NB4 (cell line): ENCODE measurements at places on chromosomes 2 and 18.

DNA sequence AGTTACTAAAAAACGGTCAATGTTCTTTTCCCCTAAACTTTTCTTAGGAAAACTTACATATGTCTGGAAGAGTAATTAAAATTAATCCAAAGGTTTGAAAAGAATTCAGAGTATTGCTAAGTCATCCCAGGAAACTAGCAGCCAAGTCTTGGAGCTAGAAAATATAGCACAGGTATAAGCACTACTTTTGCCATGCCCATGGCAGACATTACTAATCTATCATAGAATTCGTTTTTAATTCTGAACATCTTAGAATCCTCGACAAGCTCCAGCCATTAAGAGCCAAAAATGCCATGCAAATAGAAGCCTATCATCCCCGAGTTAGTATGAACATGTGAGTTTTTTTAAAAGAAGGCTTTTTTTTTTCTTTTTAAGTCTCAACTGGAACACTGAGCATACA is 395.0 kb downstream of the ZEB2 start:
- DNase-seq: no peak

DNA sequence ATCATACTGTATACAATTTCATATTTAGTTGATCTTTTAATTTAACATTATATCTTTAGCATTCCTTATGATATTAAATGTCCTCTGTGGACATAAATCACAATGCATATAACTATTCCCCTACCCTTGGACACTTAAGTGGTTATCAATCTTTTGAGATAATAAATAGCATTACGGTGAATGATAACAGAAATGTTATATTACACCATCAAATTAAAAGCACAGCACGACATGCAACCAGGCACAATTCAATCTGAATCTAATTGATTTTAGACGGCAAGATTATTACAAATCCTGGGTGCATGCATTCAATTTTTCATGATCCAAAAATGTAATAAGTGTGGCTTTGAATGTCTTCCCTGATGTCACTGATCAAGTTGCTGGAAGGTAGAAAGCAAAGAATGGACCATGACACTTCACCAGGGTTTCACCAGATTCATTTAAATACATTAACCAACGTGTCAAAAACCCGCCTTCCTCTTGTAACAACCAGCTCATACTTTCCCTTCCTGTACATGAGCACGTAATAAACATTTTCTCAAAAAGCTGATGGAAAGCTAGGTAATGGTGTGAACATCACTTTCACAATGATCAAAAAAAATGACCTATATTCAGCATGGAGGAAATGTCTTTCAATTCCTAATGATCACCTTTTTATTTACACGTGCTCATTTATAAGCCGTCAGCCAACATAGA is 513.7 kb upstream of the ID2 start:
- no peak for DNase-seq

DNA sequence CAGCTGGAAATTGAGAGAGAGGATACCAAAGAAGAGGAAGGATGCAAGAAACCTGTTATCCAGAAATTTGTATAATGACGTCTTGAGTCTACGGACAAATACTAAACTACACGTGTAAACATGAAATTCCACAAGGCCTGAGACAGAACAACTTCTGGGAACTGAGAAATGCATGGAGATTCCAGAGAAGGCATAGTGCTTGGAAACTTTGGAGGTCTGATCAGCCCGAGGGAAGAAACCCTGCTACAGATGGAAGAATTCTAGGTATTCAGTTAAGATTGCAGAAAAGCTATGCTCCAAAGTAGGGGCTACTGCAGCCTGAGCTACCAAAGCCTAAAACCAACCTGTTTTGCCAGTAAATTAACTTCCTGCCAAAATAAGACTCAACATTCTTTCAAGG is 120.4 kb downstream of the PDCL3 start:
- DNase-seq: no peak

DNA sequence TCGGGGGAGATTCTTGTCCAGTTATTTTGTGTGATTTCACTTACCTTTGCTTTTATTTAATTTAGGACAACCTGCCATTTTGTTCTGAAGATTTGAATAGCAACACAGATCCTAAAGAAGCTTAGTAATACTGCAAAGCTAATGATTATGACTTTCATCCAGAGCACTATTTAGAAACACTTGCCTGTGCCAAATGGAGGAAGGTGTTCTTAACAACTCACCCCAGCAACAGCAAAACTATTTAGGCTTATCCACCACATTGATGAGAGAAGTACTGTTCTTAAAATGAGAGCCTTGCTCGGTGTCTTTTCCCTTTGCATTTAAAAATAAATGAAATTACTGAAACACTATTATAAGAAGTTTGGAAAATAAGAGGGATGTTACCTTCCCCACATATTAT is 59.7 kb downstream of the RHBDD1 start:
- no peak for DNase-seq

- DNase-seq: no peak
These were observed 254.6 kb downstream of the CDH20 start for GRCh38 chr18:61587865-61588264.

DNA sequence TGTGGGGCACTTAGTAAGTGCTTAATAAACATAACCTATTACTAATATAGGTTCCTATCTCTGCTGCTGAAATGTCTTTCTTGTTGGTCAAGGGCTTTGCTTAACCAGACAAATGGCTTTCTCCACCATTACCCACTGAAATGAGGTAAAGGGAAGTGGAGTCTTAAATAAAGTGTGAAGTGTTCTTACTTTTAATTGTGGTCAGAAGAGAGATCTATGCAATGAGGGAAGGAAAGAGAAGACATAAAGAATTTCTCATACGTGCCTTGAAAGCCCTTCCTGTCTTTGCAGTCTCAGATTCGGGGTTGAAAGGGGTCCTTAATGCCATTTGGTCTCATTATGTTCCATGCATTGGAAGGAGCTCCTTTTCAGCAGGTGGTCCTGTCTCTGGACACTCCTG is 6.9 kb upstream of the CXCR4 start:
- peak; percentile 42 for DNase-seq

DNA sequence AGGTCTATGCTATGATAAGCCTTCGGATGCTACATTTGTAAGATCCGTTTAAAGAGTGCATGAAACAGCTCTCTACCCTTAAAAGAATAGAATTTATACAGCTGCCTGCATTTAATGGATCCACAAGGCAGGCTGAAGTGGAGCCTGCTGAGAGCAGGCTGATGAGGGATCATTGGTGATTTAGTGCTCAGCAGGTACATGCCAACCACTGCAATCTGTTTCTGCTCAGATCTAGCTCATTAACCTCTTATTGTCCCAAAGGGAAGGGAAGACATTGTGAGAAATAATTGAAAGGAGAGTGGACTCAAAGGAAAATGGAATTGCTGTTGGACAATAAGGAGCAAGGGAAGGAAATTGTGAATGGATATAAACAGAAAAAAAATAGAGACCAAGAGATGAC is 822.6 kb downstream of the TRIB2 start:
- no peak for DNase-seq

DNA sequence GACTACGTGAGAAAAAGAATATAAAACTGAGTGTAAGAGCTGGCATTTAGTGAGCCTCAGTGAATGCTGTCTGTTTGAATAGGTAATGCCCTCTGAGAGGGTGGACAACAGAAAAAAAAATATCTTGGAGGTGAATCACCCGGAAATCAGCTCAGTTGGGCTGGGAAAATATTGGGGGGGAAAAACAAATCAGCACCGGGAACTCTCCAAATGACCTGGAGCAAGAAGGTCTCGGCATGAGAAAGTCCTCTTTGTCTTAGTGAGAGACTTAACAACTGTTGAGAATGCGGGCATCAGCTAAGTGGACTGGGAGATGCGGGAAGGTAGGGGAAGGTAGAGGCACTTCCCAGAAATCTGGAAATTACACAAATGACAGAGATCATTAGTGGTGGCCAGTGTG is 109.4 kb upstream of the POU3F3 start:
- DNase-seq: no peak

GRCh38 chr2:221818616-221819320 is 246.7 kb upstream of the EPHA4 start:
- DNase-seq: no peak

- no peak for DNase-seq
These were observed 456 bp downstream of the LRP1B start for GRCh38 chr2:142130111-142131009.

- peak; percentile 4 for DNase-seq
These were observed 566.8 kb upstream of the ZNF804A start for GRCh38 chr2:184031402-184032147.

GRCh38 chr2:150811259-150811855 is 323.9 kb upstream of the RND3 start:
- DNase-seq: no peak

- no peak for DNase-seq
These were observed 352.6 kb downstream of the TNS1 start for GRCh38 chr2:217650229-217650628.

DNA sequence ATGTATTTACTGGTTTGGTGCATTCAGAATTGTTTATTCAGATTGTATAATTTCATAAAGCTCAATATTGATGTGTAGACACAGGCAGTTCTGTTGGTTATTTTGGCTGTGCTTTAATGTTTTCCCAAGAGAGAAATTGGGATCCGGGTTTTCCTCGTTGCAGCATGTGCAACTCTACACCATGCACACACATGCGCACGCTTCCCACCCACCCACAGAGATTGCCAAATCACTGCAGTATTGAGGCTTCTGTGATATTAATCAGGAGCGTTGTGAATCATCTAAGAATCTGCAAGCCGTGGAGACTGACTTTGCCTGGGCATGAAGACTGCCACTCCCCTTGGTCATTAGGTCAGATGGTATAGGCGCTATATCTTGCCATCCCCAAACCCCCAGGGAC is 571.5 kb downstream of the SLC4A3 start:
- DNase-seq: no peak

GRCh38 chr2:132977812-132978529 is 308.0 kb upstream of the LYPD1 start:
- DNase-seq: no peak

DNA sequence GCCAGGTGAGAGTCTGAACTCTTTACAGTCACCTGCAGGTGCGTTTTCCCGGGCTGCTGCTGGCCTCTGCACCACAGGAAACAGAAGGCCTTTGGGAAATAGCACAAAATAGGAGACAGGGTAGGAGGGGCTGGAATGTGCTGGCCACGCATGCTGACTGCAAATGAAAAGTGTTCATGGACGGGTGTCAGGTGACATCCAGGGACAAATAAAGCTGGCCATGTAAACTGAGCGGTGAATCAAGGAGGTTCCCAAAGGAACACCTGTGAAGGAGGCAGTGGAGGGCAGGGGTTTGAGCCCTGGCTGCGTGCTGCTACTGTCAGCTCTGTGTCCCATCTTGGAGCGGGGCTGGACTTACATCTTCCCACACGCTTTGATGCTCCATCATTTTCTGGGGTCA is 42.4 kb upstream of the GBX2 start:
- no peak for DNase-seq

DNA sequence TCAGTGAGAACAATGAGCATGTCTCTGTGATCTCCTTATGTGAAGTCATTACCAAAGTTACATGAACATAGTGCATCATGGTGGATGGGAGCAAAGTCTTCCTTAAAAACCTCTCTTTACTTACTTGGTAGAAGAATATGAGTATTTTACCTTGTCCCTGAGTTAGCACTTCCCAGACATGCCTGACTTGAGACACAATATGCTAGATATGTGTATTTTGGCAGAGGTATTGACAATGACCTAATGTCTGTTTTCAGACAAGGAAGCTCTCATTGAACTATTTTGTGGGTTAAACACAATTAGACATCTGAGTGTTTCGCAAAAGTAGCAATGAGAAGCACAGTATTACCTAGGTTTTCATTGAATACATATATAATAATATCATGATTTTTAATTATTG is 99.1 kb upstream of the MC4R start:
- no peak for DNase-seq

GRCh38 chr2:9416962-9417316 is 6.4 kb downstream of the ITGB1BP1 start:
- DNase-seq: no peak

- peak; percentile 21 for DNase-seq
These were observed 66.0 kb upstream of the ST3GAL5 start for GRCh38 chr2:85954590-85955458.

- peak; percentile 39 for DNase-seq
These were observed 2.7 kb upstream of the DTYMK start for GRCh38 chr2:241689306-241689705.

- DNase-seq: peak; percentile 39
These were observed 9.2 kb upstream of the TMEM247 start for GRCh38 chr2:46470114-46470628.

DNA sequence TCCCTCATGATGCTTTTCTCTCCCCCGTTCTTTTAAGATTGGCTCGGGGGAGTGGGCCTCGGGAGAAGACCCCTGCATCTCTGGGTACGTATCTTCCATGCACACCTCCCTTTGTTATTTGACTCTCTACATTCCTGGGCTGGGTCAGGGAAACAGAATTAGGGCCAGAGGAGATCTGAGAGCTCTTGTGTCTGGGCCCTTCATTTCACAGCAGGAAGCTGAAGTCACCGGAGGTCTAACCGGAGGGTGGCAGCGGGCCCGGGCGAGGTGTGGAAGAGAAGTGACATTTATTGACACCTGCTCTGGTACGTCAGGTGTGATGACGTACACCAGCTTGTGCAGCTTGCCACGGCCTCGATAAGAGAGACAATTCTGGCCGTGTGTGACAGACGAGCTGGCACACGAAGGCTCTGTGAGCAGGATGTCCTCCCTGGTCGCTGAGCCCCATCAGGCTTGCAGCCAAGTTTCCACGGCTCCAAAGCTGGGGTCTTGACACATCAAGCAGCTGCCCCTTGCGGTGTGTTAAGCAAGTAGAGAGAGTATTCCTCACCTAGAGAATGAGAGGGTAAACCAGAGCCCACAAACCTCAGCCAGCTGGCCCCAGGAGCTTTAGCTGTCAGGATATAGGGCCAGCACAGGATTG is 30.4 kb downstream of the TOGARAM2 start:
- DNase-seq: peak; percentile 90
